Activated naive CD4-positive, alpha-beta T cell treated with anti-CD3 and anti-CD28 coated beads, Interleukin-2, amount 50 U/mL, for 72 hours (primary cell): ENCODE measurements at places on chromosomes 1 and 21. TPM values are rescaled to one million over a fixed set of nuclear protein-coding genes. Genes with fewer than 3 reads are reported as not detected.

- no peak for DNase-seq
Measured at GRCh38 chr1:110262846-110263631, 52.9 kb downstream of the KCNC4 start.

GRCh38 chr1:218785928-218786327 is 387.8 kb upstream of the LYPLAL1 start:
- no peak for DNase-seq

TMPRSS2 gene
- not detected for total RNA-seq

DNA sequence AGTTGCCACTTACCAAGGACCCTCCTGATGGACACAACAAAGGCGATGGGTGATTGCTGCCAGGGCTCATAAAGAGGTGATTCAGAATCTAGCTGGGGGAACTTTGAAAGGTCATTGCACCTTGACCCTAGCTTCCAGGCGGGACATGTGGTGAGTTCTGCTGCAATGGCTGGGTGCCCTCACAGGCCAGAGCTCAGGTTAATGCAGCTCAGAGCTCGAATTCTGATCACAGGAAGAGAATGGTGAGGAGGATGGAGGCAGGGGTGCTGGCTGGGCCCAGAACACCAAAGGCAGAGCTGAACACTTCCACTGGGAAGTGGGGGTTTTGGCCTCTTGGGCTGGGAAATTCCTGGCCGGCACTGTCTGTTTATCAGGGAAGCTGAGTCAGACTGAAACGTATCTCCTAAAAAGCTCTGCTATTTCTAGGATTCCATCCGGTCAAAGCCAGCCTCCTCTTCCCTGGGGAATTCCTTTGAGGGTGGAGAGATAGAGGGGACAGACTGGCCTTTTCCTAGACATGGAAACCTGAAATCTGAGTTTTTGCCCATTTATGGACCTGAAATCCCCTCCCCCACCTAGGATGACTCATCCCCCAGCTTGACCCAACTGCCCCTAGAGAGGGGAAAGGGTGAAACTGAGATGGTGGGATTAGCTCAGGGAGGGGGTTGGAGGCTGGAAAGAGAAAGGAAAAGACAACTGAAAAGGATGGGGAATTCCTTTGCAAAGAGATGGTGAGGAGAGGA is 27.2 kb downstream of the NUAK2 start:
- no peak for DNase-seq

HPCAL4 gene
- 4.3 TPM for total RNA-seq

- no peak for DNase-seq
Measured at GRCh38 chr1:40439247-40439646, 11.0 kb upstream of the ZFP69B start.

PROK1 gene
- total RNA-seq = not detected

UBE2U gene
- not detected for total RNA-seq

- no peak for DNase-seq
Measured at GRCh38 chr21:27614231-27614630, 647.3 kb upstream of the ADAMTS5 start.

CHIT1 gene
- 1.3 TPM for total RNA-seq

IBA57 gene
- 3.2 TPM for total RNA-seq

GRCh38 chr1:97365026-97365425 is 555.8 kb downstream of the DPYD start:
- DNase-seq = no peak

USF1 gene
- total RNA-seq = 90.6 TPM

GRCh38 chr1:182192966-182193365 is 131.5 kb upstream of the ZNF648 start:
- no peak for DNase-seq

DNA sequence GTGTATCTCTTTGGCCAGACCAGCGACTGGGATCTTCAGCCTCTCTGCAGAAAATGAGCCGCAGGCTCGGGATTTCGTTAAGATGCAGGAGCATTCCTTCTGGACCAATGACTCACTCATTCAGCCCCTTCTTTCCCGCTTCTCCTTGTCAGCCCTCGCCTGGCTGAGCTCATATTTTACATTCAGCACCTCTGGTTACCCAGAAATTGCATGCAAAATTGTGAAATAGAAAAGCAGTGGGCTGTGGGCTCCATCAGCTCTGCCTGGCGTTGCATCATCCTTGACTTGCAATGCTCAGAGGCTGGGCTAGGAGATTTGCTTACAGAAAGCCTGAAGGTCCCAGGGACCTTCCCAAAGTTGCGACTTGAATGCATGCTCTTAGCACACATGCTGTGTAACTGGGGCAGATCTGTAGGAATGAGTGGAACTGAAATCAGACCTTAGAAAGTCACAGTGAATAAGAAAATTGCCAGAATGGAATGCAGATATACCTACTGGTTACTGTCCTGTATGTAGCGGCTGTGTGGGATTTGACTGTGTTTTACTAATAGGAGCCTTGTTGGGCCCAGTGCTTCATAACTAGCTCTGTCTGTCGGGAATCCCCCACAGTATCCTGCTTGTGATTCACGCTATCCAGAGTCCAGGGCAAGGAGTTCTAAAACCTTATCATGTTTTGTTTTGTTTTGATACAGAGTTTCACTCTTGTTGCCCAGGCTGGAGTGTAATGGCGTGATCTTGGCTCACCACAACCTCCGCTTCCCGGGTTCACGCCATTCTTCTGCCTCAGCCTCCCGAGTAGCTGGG is 444.8 kb downstream of the KIF26B start:
- DNase-seq = no peak

DNA sequence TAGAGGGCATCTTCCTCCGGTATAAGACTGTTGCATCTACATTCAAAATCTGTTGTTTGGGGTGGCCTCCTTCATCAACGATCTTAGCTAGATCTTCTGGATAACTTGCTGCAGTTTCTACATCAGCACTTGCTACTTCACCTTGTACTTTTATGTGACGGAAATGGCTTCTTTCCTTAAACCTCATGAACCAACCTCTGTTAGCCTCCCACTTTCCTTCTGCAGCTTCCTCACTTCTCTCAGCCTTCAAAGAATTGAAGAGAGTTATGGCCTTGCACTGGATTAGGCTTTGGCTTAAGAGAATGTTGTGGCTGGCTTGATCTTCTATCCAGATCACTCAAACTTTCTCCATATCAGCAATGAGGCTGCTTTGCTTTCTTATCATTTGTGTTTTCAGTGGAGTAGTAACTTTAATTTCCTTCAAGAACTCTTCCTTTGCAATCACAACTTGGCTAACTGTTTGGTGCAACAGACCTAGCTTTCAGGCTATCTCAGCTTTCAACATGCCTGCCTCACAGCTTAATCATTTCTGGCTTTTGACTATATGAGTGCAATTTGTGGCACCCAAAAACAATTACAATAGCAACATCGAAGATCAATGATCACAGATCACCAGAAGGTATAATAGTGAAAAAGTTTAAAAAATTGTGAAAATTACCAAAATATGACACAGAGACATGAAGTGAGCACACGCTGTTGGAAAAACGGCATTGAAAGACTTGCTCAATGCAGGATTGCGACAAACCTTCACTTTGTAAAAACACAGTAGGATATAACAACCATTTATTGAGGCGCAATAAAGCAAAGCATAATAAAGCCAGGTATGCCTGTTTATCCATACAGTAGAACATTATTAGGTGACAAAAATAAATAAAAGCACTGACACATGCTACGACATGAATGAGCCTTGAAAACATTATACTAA is 56.7 kb upstream of the GFI1 start:
- DNase-seq = no peak

ATP1B1 gene
- total RNA-seq = 13.5 TPM

C1orf167 gene
- total RNA-seq = not detected

- DNase-seq = no peak
Measured at GRCh38 chr21:31283025-31283424, 61.0 kb downstream of the TIAM1 start.

DNA sequence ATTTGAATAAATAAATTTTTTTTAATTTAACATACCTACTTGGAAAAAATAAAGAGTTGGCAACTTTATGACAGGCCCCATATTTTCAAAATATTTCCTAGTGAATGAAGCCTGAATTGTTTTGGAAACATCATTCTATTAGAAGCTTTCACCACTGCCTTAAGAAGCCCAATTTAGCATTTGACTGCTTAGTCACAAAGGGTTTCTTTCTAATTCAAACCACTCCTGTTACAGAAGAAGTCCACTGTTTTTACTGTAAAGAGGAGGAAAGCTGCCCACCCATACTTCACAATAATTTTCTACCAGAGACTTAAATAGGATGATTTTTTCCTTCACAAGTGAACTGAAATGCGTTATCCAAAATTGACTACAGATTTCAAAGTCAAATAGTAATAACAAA is 534.6 kb upstream of the PTBP2 start:
- DNase-seq = no peak

GRCh38 chr1:6157528-6158174 is 22.5 kb downstream of the CHD5 start:
- no peak for DNase-seq

RPS6KC1 gene
- 13.0 TPM for total RNA-seq

DNA sequence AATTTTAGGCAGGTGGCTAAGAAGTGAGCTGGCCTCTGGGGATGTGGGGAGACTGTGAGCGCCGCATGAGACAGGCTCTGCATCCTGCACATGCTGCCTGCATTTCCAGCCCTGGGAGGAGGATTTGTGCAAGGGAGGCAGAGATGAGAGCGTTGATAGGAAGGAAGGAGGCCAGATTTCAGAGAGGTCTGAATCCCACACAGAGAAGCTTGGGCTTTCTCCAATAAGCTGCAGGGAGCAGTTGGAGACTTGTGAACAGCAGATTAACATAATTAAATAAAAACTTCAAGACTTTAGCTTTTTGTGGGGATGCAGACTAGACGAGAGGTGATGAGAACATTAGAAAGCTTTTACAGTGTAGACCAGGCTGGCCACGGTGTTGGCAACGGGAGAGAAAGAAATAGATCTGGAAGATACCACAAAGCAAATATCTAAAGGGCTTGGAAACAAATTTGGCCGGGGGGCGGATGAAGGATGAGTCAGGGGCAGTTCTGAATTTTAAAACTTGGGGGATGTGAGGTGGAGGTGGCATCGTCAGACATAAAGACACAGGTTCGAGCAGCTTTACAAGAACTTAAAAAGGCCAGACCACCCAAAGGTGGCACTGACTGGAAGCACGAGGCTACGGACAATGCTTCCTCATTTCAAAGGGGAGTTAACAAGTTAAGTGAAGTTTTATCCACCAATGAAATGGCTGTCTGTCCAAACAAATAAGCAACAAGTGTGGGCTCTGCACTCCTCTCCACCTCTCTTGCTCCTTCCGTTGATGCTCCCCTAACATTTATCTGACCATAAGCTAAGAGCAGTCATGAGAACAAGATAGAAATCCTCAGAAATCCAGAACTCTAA is 57.0 kb downstream of the HIVEP3 start:
- no peak for DNase-seq

GRCh38 chr1:117664314-117664713 is 58.5 kb downstream of the TENT5C start:
- DNase-seq = peak; percentile 58

TOR3A gene
- total RNA-seq = 46.4 TPM

- no peak for DNase-seq
Measured at GRCh38 chr1:235809688-235810397, 56.9 kb downstream of the LYST start.

- no peak for DNase-seq
Measured at GRCh38 chr1:6509220-6509918, 17.9 kb upstream of the PLEKHG5 start.

NBPF19 gene
- total RNA-seq = 42.1 TPM

GRCh38 chr1:206856674-206857464 is 8.6 kb upstream of the IL20 start:
- DNase-seq = no peak

GRCh38 chr1:61116421-61116820 is 34.1 kb downstream of the NFIA start:
- DNase-seq = no peak

DNA sequence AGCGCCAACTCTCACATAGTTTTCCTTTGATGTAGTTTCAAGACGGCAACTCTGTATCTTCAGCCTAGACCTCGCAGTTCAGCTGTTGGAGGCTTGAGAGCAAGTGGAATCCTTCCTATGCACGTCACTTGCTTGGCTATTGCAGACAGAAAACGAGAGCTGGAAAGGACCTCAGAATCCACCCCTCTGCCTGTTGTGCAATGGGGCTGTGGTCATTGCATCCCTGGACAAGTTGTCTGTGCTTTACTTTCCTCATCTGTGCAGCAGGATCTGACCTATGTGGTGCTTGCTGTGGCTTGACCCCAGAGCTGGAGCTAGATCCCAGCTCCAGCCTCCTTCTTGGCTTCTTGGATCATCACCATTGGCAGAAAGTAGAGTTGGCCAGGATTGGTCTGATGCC is 50.0 kb upstream of the IGSF21 start:
- DNase-seq = no peak
